ENCODE measurements at places on chromosomes 1 and 21. TPM values are rescaled to one million over a fixed set of nuclear protein-coding genes. Genes with fewer than 3 reads are reported as not detected.

Gene LAMTOR5
- total RNA-seq: 26.5 TPM

Gene EDN2
- total RNA-seq: 0.77 TPM

Gene CSF3R
- 192 TPM for total RNA-seq

Gene LCE1E
- total RNA-seq: not detected

Gene NOS1AP
- total RNA-seq: 5.7 TPM

Gene ELF3
- total RNA-seq: 85.4 TPM

Gene SPATA21
- not detected for total RNA-seq

Gene FAM72B
- 1.4 TPM for total RNA-seq

Gene SPATA45
- 2.7 TPM for total RNA-seq

Gene ARMH1
- 14.0 TPM for total RNA-seq

Gene SKI
- total RNA-seq: 108 TPM

Gene KANK4
- 5.7 TPM for total RNA-seq

Gene RBM34
- total RNA-seq: 26.2 TPM

Gene ZFP69B
- 1.7 TPM for total RNA-seq

Gene AADACL3
- not detected for total RNA-seq

Gene CD34
- total RNA-seq: 78.2 TPM

Gene GJA4
- 19.7 TPM for total RNA-seq

Gene VSIG8
- total RNA-seq: not detected

Gene INAVA
- total RNA-seq: 8.9 TPM

Gene DCST2
- 1.2 TPM for total RNA-seq

Gene RAB13
- 116 TPM for total RNA-seq

Measured in upper lobe of left lung (tissue), 6 donors.